ENCODE measurements at places on chromosomes 6 and 20.

DNA sequence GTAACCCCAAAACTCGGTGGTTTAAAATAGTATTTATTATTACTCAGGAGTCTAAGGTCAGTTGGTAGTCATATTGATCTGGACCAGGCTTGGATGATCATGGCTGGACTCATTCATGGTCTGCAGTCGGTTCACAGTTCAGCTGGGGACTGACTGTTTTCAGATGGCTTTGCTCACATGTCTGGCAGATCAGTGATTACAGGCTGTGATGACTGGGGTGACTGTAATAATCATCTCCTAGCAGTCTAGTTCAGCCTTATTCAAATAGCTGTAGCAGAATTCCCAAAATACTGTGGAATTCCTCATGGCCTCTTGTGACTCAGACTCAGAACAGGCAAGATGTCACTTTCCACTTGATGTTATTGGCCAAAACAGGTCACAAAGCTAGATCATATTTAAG, 16.4 kb upstream of the NT5DC1 start:
- DNase-seq = no peak

GRCh38 chr6:88577461-88577860, 386.0 kb downstream of the RNGTT start:
- DNase-seq = no peak

DNA sequence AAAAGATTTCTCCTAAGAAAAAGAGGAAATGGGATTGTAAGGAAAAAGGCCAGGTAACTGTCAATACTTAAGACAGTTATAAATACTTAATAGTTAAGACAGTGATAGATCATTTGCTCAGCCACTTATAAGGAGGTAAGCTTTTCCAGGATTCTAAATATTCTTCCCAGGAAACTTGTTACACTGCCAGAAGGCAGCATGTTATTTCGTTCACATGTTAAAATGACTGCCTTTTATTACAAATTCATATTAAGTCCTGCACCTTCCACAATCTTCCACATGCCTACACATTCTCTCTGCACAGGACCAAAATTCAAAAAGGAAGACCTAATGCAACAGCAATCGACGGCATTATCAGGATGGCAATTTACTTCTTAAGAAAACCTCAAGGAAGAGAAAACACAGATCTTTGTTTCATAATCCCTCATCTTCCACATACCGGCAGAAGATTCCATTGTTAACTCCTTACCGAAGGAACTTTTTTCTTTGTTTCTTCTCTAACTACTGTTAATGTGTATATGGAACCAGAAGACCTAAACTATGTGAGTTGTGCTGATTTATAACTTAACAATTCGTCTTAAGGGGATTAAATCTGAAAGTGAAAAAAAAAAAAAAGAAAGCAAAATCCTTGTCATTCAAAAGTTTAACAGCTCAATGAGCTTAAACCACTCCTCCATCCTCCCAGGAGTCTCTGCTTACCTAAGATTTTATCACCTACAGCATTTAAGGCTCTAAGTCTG, 799 bp downstream of the TAAR2 start:
- no peak for DNase-seq

- DNase-seq = no peak
Observed at GRCh38 chr20:54485631-54486030, 10.2 kb downstream of the DOK5 start.

DNA sequence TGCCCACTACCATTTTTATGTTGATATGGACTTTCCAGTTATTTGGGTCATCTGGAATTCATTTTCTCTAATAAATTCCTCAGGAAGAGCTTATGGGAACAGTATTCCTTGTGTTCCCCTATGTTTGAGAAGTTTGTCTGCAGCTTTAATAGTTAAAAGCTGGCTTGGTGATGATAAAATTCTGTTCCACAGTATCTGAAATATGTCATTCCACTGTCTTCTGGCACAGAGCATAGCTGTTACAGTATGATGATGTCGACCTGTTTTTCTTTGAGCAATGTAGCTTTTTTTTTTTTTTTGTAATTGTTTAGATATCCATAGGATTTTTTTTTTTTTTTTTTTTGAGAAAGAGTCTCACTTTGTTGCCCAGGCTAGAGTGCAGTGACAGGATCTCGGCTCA, 43.2 kb downstream of the NCOA3 start:
- no peak for DNase-seq

DNA sequence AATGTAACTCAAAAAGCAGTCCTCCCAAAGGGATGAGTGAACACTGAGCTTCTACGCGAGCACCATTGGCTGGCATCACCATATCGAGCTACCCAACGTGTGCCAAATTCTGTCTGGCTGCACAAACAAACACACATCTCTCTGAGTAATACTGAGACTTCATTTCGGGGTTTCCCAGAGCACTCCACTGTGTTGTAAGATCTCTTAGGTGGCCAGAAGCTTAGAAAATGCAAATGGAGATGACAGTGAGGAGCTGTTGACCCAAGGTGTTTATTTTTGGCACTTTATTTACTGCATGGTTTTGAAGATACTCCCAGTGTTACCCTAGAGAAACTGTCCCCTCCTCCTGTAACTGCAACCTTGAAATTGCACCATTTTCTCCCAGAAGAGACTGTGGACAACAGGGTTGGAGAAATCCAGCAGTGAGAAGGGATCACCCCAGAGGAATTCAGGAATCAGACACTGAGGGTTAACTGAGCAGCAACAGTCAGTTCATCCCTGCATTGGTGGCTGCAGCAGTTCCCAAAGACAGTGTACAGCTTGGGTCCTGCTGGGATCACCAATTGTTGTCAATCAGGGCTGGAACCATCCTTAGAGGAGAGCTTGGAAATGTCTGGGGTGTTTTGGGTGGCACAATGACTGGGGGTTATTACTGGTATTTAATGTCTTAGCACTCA, 1.0 kb upstream of the RIPOR2 start:
- DNase-seq = peak; percentile 66

DNA sequence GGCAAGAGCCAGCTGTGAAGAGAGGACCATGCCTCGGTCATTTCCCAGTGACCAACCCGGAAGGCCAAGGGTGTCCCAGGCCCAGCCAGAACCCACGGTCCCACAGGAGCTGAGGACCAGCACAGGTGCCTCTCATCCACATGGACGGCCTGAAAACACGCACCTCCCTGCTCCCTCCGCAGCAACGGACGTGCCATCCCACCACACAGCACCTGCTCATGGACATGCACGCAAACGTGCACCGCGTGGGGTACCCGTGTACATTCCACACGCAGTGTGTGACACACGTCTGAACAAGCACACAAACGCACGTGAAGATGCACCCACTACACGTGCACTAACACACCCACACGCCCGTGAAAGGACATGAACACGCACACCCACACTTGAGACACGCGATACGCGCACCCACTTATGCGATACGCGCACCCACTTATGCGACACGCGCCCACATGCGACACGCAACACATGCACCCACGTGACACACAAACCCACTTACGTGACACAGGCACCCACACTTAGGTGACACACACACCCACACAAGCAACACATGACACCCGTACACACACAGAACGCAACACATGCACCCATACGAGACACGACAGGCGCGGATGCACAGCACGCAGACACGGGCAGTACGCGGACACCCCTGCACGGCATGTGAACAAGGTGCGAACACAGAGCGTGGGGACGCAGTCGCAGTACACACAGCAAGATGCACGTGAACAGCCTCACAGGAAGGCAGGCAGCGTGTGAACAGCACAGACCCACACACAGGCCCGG, 30.1 kb downstream of the LAMA5 start:
- no peak for DNase-seq

GRCh38 chr20:63680857-63681608, 15.4 kb upstream of the TNFRSF6B start:
- no peak for DNase-seq

Measured in NAMALWA (cell line).